ENCODE measurements at places on chromosomes 2 and 18.

DNA sequence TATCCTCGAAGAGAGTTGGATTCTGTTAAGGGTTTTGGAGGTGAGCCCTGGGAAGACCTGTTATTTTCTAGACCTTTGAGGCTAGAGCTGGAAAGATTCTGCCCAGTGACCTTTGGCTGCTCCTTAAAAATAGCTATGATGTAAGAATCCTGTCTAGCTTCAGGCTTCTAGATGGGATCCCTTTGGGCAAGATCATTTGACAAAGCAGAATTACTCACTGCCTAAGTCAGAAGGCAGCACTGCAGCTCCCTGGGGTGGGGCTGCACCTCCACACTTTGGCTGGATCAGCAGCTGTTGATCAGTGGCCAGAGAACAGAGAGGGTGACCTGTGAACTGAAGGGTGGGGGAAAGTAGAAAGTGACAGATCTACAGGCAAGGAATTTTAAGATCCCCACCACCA lies 103.8 kb downstream of the ASAP2 start:
- no peak for DNase-seq

GRCh38 chr2:216475767-216476166 lies 22.9 kb upstream of the RPL37A start:
- no peak for DNase-seq

DNA sequence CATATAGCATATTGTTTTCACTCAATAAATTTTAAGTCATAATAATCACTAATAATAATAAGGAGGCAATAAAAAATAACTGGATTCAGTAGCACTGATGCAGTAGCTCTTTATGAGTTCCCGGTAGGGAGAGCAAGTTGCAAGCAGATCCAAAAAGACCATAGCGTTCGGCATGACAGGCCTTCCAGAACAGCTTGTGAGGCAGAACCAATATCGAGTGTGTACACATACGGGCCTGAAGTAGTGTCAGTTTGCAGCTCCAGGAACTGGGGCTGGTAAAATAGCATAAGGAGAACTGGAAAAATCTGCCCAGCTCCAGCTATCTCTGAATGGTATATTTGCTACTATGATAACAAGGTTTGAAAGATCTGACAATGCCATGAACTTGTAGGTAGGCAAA lies 1607.8 kb upstream of the PIK3C3 start:
- DNase-seq = no peak

- no peak for DNase-seq
Observed at GRCh38 chr2:178828486-178828881, 21.3 kb upstream of the TTN start.

DNA sequence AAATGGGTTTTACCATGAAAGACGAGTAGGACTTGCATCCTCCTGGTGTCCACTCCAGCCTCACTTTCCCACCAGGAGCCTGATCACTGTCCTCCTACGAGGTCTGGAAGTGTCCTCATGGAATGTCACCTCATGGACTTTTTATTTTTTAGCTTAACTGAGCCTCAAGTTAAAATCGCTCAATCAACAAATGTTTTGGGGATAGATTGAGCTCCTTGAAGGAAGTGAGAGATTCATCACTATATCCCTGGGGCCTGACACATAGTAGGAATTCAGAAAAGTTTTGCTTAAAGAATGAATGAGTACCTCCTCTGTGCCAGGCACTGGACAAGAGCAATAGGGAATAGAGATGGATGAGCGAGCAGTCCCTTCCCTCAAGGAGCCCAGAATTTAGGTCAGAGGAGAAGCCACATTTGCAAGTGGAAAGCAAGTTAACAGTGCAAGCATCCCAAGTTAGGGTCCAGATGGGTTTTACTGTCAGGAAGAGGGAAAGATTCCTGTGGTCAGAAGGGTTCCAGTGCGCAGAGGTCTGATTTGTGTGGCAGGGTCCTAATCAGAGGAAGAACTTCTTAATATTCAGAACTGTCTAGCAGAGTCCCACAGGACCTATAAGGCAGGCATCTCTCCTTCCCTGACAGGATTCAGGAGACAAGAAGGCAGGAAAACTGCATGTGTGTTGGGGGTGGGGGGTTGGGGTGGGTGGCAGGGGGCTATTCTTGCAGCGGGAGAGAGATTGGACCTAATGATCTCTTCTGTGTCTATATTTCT lies 67.0 kb downstream of the MYCN start:
- DNase-seq = no peak

DNA sequence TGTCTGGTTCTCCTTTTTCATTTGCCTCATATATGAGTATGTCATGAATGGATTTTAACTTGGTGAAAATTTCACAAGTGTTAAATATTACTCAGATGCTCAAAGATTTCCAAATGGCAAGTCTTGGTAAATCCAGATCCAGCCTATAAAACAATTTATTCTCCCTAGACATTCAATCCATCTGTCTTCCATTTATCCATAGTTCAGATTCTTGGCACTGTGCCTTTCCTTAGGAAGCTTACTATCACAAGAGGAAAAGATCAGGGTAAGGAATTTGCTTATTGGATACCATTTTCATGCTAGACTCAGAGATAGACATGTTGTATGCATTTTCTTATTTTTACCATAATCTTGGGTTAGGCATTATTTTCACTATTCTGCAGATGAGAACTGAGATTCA lies 72.5 kb upstream of the LRRTM1 start:
- DNase-seq = no peak

DNA sequence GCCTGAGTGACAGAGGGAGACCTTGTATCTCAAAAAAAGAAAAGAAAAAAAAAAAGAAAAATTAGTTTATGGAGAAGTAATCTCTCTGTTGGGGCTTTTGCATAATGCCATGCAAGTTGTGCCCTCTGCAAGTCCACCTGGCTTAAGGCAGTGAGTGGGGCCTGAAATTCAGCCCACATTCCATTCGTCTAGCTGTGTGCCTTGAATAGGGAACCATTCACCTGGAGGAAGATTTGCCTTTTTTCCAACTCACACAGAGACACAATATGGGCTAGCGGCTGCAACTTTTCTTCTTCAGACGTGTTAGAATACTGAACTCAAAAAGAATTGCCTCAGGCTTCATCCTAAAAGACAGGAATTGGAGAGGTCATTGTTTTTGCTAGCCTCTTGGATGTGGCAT lies 160.0 kb upstream of the STON1 start:
- no peak for DNase-seq

- DNase-seq = no peak
Observed at GRCh38 chr18:811182-811891, 705 bp downstream of the YES1 start.

GRCh38 chr18:30088238-30089015 lies 954.1 kb downstream of the DSC3 start:
- no peak for DNase-seq

- no peak for DNase-seq
Observed at GRCh38 chr2:96832754-96833507, 10.9 kb downstream of the ANKRD23 start.

GRCh38 chr2:69624131-69624530 lies 19.4 kb downstream of the AAK1 start:
- DNase-seq = no peak

GRCh38 chr2:27290549-27290948 lies 8.3 kb downstream of the TRIM54 start:
- no peak for DNase-seq

DNA sequence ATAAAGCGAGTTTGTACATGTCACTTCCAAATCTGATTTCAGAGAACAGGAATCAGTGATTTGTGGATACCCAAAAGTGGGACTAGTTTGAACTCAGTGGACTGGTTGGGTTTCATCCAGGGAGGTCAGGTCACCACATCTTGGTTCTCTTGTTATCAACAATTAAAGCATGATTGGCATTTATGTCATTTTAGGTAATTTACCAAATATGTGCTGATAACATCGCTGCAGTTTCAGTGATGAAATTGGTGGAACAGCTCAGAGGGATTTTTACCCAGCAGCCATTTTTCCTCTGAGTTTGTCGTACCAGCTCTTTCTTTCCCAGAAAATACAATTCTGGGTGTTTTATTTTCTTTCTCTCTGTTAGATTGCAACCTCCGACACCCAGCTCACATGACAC lies 33.4 kb downstream of the TMEM18 start:
- no peak for DNase-seq

- DNase-seq = no peak
Observed at GRCh38 chr2:26957041-26957440, 13.4 kb upstream of the MAPRE3 start.

DNA sequence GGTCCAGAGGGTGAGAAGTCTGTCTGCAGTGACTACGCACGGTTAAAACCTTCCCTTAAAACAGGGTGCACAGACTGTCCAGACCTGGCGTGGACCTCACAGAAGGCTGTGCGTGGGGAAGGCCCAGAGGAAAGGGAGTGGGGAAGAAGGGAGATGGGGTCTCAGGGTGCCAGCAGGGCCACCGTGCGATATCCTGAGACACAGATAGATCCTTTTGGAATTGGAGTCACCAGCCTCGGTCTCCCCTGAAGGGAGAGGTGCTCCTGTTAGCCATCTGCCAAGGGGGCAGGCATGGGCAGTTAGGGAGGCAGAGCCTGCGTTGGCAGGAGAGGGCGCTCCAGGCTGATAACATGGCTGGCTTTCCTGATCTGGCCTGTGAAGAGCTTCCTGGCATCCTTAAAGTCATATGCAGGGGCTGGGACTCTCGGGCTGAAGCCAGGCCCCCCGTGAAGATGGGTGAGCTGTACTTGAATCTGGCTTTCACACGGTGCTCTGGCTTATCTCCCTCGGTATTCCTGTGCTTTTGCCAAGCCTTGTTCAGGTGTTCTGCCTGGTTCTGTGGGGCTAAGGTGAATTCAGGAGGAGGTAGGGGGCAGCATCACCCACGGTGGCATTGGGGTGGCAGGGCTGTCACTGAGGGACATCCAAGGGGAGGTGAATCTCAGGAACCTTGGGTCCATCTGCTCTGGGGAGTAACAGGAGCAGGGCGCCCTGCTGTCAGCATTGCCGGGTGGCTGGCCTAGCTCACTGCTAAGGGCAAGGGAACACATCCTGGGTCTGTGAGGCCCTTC lies 107.2 kb upstream of the SMAD2 start:
- no peak for DNase-seq

GRCh38 chr2:52416340-52416739 lies 1351.3 kb upstream of the CHAC2 start:
- DNase-seq = no peak

- no peak for DNase-seq
Observed at GRCh38 chr2:64594226-64594989, 59.3 kb downstream of the SERTAD2 start.

DNA sequence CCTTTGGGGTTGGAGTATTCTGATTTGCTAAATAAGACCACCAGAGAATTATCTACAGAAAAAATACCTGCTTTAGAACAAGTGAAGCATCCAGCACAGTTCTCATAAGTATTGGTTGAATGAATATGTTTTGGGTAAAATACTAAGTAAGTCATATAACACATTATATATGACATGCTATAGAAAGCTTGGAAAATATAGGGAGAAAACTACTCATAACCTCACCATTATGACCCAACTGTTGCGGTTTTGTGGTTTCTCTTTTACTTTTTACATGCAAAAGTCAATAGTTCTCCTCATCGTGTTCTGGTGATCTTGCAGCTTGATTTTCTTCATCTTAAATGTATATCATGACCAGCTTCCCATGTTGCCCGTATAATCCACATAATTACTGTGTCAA lies 66.2 kb downstream of the DIPK1C start:
- no peak for DNase-seq

GRCh38 chr2:85987266-85988174 lies 98.7 kb upstream of the ST3GAL5 start:
- no peak for DNase-seq

GRCh38 chr2:15582710-15583357 lies 8.8 kb upstream of the DDX1 start:
- no peak for DNase-seq

GRCh38 chr2:127347734-127348392 lies 39.9 kb downstream of the MAP3K2 start:
- no peak for DNase-seq

- DNase-seq = no peak
Observed at GRCh38 chr2:25131567-25132298, 36.6 kb downstream of the POMC start.

DNA sequence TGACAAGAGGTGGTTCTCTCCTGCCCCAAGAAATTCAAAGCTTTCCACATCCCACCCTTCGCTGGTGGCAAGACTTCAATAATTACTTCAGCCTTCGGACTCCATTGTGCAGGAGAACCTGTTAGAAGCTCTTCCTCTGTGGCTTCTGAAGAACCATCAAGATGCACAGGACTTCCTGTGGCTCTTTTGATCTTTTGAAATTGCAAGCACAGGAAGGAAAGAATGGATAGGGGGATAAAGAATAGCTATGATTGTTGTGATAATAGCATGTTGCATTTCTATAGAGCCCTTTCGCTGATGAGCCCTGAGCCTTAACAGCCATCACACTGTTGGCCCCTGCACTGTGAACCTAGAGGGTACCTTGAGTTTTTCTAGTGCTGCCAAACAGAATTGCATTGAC lies 7.4 kb downstream of the EPAS1 start:
- no peak for DNase-seq

DNA sequence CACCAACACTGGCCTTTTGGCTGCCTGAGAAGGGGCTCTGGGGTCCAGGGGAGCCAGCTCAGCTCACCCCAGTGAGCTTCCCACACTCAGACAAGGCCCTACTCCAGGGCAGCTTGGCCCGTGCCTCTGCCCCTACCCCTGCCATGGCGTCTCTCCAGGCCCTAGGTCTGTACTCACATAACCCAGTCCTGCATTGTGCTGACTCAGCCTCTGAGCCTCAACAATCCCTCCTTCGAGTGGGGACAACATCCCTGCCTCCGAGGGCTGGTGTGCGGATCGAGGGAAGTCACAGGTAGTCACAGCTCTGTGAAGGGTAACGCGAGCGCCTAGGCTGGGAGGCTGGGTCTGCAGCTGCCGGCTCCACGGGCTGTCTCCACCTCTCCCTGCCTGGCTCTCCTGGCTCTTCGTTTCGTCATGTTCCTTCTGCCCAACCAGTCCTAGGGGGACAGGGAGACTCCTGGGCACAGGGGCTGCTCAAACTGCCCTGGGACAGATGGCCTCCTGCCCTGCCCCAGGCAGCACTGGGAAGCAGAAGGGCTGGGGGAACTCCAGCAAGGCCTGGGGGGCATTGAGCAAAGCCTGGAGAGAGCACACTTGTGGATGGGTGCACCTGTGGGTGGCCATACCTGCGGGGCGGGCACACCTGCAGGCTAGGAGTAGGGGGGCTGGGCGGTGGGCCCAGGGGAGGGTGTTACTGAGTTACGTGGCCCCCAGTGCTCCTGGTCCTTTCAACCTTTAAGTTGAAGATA lies 74.6 kb downstream of the RRM2 start:
- no peak for DNase-seq

GRCh38 chr2:30208453-30208852 lies 22.9 kb upstream of the LBH start:
- no peak for DNase-seq

GRCh38 chr18:8116341-8117005 lies 492.8 kb upstream of the RAB12 start:
- DNase-seq = no peak

- DNase-seq = no peak
Observed at GRCh38 chr2:75491129-75491753, 69.5 kb downstream of the EVA1A start.

GRCh38 chr2:20050646-20051531 lies 539 bp downstream of the LAPTM4A start:
- DNase-seq = no peak

All from stimulated activated CD4-positive, alpha-beta T cell treated with anti-CD3 and anti-CD28 coated beads, Interleukin-12 subunit alpha, Interleukin-12 subunit beta, amount 100 ng/mL, for 48 hours (primary cell).